Activated naive CD8-positive, alpha-beta T cell treated with anti-CD3 and anti-CD28 coated beads for 36 hours (primary cell): ENCODE measurements at places on chromosomes 12 and 14. TPM values are rescaled to one million over a fixed set of nuclear protein-coding genes. Genes with fewer than 3 reads are reported as not detected.

GRCh38 chr12:116466536-116466935 lies 92.6 kb upstream of the MAP1LC3B2 start:
- no peak for DNase-seq

DNA sequence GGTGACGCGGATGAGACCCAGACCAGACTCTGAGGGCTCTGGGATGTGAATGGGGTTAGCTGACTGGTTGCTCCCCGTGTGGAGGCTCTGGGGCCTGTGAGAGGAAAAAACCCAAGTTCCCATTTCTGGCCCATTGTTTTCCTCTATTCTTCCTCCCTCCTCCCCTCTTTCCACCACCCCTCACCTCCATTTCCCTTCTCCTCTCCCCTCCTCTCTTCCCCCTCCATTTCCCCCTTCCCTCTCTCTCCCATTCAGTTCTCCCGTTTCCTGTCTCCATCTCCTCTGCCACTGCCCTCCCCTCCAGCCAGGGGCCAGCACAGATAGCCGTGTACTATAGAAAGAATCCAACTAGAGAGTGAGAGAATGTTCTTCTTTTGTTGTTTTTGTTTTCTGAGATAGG lies 12.6 kb upstream of the PRPH start:
- no peak for DNase-seq

DNA sequence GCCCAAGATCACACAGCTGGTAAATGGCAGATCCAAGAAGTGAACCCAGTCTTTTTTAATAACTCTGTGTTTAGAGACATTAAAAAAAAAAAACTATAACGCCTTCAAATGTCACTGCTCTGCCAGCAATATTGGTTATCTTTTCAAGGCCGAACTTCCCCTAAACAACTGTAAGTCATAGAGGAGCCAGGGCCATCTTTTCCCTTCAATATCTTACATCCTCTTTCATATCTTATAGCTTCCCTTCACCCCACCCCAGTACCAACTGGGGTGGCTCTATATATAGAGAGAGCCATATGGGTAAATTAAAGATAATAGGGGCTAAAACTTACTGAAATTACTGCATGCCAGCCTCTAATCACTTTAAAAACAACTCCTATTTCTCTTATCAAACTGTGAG lies 100.2 kb downstream of the STAB2 start:
- no peak for DNase-seq

DNA sequence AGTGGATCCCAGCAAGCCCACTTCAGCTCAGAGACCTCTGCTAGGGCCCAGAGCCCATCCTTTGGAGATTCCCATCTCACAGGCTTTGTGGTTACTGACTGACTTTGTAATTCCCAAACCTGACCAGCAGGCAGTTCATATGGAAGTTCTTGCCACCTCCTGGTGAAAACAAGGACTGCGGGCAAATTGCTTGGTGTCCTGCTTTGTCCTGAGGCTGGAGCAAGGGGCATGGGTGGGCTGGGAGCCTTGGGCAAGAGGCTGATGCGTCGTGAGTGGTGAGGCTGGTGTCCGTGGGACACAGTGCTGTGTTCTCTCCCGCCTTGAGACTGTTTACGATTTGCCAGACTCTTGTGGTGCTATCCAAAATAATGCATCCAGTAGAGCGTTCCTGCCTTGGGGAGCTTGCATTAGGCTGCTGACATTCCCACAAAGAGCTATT lies 91.0 kb downstream of the LRRC74A start:
- DNase-seq: no peak

DNA sequence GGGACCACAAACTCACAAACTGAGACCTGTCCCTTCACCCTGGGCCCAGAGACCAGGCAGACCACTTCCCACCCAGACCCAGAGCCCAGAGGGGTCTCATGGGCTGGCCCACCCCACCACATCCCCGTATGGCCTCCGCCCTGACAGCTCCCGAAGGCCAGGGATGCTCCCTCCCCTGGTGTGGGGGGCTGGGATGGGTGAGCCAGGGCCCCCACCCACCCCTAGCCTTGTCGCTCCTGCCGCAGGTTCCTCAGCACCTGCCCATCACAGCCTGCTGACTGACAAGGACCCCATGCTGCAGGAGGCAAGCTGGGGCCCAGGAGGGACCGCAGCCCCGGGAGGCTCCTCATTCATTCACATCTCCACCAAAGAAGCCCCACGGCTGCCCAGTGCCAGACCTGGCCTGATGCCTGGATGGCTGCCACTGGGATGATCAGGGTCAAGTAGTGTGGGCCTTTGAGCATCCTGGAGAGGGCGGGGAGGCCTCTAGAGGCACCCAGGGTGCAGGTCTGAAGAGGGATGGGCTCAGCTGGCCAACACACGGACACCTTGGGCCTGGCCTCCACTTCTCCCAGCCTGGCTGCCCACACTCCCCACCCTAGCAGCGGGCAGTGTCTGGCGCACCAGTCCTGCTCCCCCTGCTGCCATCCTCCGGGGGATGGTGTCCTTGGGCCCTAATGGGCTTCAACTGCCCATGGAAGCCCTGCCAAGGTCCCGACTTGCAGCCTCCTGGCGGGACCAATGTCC lies 24.7 kb upstream of the GPR132 start:
- no peak for DNase-seq

DNA sequence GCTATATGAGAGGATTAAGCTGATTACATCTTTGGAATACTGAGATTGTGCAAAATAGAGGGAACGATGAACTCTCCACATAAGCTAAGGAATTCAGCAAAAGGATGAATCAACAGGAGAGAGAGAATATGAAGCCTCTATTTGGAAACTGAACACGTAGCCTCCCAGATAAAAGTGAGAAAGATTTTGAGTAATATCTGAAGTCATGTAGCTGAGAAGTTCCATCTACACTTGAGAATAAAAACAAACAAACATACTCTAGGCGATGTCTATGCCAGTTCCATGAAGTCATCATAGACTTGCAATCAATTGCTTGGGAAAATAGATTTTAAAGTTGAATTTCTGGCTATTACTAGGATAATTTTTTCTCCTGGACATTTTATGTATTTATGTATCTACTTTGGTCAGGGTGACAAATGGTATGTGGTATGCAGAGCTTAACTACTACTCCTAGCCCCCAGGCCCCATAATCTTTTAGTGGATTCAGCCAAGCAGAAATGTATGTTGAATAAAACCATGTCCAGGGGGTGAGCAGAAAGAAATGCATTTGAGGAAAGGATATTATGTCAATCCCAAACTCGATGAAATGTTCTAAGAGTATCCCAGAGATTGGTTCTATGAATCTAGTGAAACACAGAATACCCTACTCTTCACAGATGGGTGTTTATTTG lies 627.4 kb downstream of the DIO2 start:
- no peak for DNase-seq

Gene ABCD2
- 3.6 TPM for total RNA-seq

Gene PLEKHG7
- not detected for total RNA-seq

DNA sequence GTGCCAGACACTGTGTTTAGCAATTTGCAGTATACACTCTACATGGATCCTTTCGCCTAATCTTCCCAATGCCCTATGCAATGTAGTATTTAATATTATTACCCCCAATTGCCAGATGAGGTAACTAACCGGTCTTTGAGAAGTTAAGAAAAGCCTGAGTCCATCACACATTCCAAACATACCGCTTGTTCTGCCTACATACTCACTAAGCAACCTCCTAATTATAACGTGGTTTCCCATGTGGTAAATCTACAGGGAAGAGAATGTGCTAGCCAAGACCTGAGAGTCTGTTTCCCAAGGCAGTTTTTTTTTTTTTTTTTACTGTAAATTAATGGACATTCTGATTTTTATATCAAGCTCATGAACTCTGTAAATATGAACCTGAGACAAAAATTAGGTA lies 37.2 kb downstream of the ATP2B1 start:
- no peak for DNase-seq

- no peak for DNase-seq
These were observed 57.6 kb downstream of the NCOR2 start for GRCh38 chr12:124509676-124510300.

DNA sequence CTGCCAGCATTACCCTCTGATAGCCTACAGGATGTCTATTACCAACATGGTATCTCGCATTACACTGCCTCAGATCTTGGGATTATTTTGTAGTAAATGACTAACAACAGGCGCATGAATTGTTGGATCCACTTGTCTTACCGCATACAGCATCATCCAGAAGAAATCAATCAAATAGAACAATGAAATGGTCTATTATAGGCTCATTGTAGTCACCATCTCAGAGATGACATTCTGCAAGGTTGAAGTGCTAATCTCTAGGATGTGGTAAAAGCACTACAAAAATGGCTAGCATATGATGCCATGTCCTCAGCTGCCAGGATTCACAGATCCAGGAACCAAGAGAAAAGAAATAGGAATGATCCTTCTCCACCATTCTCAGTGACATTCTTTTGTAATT lies 52.0 kb downstream of the WASHC3 start:
- no peak for DNase-seq

GRCh38 chr14:81613341-81614045 lies 79.8 kb upstream of the SEL1L start:
- DNase-seq: no peak

- DNase-seq: no peak
These were observed 143.4 kb downstream of the KCNK10 start for GRCh38 chr14:88179716-88180115.

Gene PDZRN4
- not detected for total RNA-seq

Gene GPR84
- total RNA-seq: 0.62 TPM

Gene PARP2
- total RNA-seq: 46.5 TPM

DNA sequence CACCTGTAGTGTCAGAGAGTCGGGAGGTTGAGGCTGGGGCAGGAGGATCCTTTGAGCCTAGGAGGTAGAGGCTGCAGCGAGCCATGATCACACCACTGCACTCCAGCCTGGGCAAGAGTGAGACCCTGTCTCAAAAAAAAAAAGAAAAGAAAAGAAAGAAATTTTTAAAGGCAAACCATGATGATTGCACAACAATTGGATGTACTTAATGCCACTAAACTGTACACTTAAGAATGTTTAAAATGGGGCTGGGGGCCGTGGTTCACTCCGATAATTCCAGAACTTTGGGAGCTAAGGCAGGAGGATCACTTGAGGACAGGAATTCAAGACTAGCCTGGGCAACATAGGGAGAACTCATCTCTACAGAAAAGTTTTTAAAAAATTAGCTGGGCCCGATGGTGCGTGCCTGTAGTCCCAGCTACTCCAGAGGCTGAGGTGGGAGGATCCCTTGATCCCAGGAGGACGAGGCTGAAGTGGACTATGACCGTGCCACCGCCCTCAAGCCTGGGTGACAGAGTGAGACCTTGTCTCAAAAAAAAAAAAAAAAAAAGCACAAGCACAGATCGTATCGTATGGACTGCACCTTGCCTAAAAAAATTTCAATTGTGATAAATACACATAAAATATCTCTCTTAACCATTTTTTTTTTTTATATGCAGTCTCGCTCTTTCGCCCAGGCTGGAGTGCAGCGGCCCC lies 32.7 kb downstream of the JAG2 start:
- DNase-seq: no peak

DNA sequence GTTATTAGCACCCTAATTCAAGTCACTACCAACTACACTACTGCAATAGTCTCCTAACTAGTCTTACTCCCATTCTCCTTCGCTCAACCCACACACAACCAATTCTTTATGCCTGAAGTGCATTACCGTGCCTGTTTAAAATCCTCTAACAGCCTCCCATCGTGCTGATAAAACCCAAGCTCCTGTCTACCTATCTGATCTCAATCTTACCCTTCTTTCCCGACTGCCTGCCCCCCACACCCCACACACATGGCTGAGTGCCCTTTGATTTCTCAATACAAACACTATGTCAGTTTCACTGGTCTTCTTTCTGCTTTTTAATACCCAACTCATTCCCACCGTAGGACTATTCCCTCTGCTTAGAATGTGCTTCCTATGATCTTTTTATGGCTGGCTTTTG lies 59.9 kb downstream of the SPPL3 start:
- DNase-seq: no peak

GRCh38 chr12:49838973-49839633 lies 3.8 kb downstream of the BCDIN3D start:
- DNase-seq: peak; percentile 16

Gene NEUROD4
- total RNA-seq: not detected

GRCh38 chr12:119005085-119005484 lies 23.7 kb downstream of the SRRM4 start:
- no peak for DNase-seq

DNA sequence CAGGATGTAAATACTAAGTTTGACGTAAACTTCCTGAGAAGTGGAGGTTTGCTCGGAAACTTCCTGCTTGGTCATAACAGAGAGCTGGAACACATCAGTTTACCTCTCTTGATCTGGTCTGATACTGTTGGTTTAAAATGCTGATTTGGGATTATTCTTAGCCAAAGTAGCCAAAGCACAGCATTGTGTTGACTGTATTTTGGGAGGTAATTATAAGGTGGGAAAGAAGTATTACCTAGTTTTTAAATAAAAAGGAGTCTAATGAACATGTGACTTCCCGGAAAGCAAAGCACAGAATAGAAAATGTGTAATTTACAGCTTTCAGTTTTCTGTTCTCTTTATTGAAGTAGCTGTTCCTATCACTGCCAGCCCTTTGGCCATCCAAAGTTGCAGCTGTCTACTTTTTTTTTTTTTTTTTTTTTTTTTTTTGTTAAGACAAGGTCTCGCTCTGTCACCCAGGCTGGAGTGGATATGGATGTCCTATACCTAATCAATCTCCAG lies 52.2 kb upstream of the SRP54 start:
- peak; percentile 10 for DNase-seq

GRCh38 chr12:130713581-130713991 lies 2.5 kb downstream of the RIMBP2 start:
- DNase-seq: no peak

Gene GIT2
- 50.6 TPM for total RNA-seq

Gene SP7
- not detected for total RNA-seq

GRCh38 chr12:51976376-51977160 lies 25.1 kb downstream of the ACVR1B start:
- DNase-seq: no peak

Gene ASIC1
- total RNA-seq: 10.8 TPM

- no peak for DNase-seq
These were observed 85.5 kb downstream of the CPSF2 start for GRCh38 chr14:92207012-92207927.

Gene RGS6
- total RNA-seq: 0.44 TPM

GRCh38 chr14:52003324-52003723 lies 14.0 kb downstream of the RTRAF start:
- no peak for DNase-seq

Gene SLC22A17
- 2.2 TPM for total RNA-seq
